ENCODE measurements at places on chromosomes 4 and X.

GRCh38 chrX:133859860-133860259 lies 125.5 kb downstream of the GPC3 start:
- no peak for DNase-seq

- DNase-seq: no peak
These were observed 80.1 kb upstream of the LRPAP1 start for GRCh38 chr4:3612281-3612680.

GRCh38 chrX:128012015-128012414 lies 40.2 kb downstream of the ACTRT1 start:
- DNase-seq: no peak

- DNase-seq: no peak
These were observed 16.4 kb upstream of the CXCL8 start for GRCh38 chr4:73723928-73724327.

GRCh38 chrX:47166126-47166525 lies 21.1 kb downstream of the RBM10 start:
- DNase-seq: no peak
